PC-3 (cell line): ENCODE measurements at places on chromosomes 13 and 19.

- peak; percentile 56 for DNase-seq
These were observed 515.0 kb upstream of the KLHL1 start for GRCh38 chr13:70623239-70623638.

DNA sequence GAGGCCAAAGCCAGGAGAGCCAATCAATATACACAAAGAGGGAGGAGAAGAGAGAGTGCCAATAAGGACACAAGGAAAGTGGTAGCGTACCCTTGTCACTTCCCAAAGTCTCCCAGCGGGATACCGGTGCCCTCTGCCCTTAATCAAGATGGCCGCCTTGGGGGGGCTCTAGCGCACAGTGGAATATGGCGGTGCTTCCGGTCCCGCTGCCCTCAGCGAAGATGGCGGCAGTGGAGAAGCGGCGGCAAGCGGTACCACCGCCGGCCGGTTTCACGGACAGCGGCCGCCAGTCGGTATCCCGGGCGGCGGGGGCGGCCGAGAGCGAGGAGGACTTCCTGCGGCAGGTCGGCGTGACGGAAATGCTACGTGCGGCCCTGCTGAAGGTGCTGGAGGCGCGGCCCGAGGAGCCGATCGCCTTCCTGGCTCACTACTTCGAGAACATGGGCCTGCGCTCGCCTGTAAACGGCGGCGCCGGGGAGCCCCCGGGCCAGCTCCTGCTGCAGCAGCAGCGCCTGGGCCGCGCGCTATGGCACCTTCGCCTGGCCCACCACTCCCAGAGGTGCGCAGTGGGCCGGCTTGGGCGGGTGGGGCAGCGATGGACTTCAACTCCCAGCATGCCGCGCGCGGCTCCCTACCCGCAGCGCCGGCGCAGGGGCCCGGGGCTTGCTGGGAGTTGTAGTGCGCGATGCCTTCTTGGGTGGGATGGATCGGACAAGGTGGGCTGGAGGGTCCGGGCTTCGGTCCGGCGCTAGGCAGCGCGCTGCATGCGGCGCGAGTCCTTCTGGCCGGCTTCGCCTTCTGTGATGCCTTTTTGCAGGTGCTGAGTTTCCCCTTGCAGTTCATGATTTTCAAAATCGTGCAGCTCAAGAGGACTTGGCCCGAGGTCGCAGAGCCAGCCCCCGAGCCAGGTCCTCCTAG, at the start of gene TPGS1:
Gene TPGS1, plus strand, starts transcription at position 212 of the 918 bp plus-strand sequence. Its CDS starts 10 bp downstream, at position 222.
- DNase-seq, result peak; percentile 67

DNA sequence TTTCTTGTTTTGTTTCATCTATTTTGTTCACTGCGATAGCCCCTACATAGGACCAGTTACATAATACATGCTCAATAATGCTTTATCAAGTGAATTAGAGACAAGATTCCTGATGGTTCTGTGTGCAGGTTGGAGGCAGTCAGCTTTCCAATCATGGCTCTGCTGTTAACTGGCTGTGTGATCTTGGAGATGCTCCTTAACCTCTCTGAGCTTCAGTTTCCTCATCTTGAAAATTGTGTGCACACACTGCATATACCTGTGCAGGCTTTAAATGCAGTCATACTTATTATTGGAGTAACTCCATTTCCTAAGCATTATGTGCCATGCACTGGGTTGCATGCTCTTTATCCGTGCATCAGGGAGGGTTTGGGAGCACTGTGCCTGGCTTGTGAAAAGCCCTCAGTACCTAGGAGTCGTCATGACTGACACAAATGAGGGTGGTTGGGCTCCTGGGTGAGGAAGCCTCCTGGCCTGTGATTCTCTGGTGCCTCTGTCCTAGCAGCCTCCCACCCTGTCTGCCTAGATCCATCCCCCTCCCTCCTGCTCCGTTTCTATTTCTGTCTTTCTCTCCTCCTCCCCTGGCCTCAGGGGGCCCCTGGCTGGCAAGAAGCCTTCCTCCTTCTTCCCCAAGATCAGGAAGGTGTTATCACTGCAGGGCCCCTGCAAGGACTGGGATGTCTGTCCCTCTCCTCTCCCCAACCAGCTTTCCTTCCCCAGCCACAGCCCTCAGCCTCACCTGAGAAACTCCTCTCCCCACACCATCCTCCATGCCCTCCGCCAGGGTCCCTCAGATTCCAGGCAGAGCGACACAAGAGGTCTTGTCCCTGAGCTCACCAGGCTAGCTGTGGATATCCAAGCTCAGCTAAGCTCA, 8.7 kb downstream of the IFNL1 start:
- DNase-seq, result no peak

DNA sequence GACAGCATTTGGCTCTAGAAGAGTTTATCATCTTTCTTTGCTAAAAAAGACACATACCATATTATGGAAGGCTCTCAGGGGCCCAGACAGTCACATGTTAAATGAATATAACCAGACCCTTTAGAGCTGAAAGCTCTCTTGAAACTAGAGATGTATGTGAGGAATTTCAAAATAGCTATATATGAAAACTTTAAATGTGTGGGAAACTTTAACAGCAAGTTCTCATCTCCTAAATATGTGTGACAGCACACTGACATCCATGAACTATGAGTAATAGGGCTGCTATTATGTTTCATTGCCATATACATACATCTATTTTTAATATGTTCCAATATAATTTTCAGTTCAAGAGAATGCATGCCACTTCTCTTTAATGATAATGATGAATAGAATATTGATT, 509.5 kb downstream of the GPC6 start:
- DNase-seq, result peak; percentile 44

- DNase-seq, result no peak
These were observed 9.4 kb upstream of the SEMA6B start for GRCh38 chr19:4568886-4569285.

DNA sequence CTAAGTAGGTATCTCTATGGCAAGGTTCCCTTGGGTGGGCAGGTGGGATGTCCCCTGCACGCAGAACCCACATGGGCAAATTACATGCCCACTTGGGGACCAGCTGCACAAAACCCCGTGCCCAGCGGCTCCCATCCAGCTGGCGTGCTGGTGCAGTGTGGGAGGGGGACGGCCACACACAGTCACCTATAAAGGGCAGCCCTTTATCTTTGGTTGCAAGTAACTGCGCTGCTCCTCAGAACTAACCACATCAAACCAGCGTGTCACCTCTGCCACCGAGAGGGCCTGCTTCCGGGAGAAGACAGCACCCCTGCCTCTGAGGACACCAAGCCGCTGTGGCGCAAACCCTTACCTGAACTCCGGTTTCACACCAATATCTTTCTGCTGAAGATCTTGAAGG, 32.2 kb downstream of the ANKRD27 start:
- no peak for DNase-seq

GRCh38 chr13:36251017-36251416, 36.7 kb upstream of the SOHLH2 start:
- no peak for DNase-seq

GRCh38 chr13:23760000-23760399, 129.2 kb downstream of the MIPEP start:
- DNase-seq, result no peak

GRCh38 chr19:30003866-30004265, 61.8 kb downstream of the URI1 start:
- no peak for DNase-seq

DNA sequence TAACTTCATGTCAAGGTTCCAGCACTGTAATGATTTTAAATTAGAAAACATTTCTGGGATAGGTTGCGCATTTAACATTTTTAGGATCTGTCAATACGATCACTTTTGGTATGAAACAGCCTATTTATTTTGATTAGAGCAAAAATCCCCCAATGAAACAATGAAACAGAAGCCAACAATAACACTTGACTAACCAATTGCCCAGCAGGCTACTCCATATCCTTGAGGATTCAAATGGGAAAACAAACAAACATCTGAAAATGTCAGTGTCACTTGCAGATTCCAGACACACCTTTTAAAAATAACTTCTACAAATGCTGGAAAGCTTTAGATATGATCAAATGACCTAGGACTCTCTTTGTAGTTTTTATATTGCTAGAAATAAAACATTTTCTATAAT, 1412.5 kb upstream of the PRR20A start:
- DNase-seq, result no peak

DNA sequence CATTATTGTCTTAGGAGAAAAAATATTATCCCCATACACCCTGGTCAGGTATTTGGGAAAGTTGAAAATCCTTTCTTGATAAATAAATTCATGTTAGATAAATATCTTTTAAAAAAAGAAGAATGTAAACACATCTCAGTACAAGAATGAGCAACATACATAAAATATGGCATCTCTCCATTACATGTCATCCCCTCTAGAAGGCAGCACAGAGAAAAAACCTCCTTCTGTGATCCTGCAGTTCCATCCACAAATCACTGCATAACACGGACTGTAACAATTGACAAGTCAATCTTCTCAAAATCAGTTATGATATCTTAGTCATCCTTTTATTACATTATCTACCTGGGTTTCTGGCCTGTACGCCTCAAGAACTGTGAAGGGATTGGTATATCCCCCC, 683.9 kb upstream of the KLHL1 start:
- DNase-seq, result peak; percentile 8

DNA sequence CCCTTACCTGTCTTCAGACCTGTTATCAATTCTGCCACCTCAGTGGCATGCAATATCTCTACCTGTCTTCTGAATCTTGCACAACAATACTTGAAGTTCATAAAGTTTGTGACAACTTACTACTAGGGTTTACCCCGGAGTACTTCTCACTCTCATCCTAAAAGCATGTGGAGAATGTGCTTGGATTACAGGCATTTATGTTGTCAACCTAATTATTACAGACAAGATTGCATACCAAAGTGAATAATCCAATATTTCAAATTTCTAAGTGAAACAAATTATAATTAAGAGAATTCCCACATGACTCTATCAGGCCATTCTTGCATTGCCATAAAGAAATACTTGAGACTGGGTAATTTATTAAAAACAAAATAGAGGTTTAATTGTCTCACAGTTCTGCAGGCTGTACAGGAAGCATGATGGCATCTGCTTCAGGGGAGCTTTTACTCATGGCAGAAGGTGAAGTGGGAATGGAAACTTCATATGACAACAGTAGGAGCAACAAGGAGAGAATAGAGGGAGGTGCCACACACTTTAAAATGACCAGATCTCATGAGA, 661.0 kb upstream of the SPRY2 start:
- DNase-seq, result no peak

DNA sequence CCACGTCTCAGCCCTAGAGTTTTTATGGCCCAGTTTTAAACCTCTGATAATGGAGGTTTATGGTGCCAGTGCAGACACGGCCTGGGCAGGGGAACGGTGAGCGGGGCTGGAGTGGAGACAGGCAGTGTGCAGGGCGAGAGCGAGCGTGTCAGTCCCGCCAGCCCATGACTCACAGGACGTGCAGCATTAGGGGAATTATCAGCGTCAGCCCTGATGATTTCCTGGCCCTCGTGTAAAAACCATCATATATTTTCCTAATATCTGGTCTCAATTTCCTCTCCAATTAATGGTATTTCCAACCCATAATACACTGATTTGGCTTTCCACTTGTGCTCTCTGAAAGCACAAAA, 104.6 kb upstream of the VSTM2B start:
- peak; percentile 4 for DNase-seq
